Adrenal gland (tissue), 19 donors: ENCODE measurements at places on chromosomes 2 and 18. TPM values are rescaled to one million over a fixed set of nuclear protein-coding genes. Genes with fewer than 3 reads are reported as not detected.

Gene NCKAP5
- 1.0 TPM for total RNA-seq

Gene DLX1
- total RNA-seq, result not detected

Gene SPDYA
- total RNA-seq, result not detected

Gene UCN
- 3.9 TPM for total RNA-seq

Gene NMUR1
- total RNA-seq, result 1.5 TPM

Gene GREB1
- 7.6 TPM for total RNA-seq

Gene GNLY
- total RNA-seq, result not detected

Gene POTEI
- total RNA-seq, result not detected

Gene SH3RF3
- 9.8 TPM for total RNA-seq

Gene DSG4
- not detected for total RNA-seq

- no peak for DNase-seq
- H3K36me3 ChIP-seq, result no peaks in the 10 kb centered on the region
- H3K27ac ChIP-seq, result no peak overlapping the region
- H3K4me3 ChIP-seq, result no peak overlapping the region
- H3K4me1 ChIP-seq, result no peaks in the 10 kb centered on the region
Observed at GRCh38 chr2:199830531-199830930, 20.5 kb downstream of the FTCDNL1 start.

- DNase-seq, result no peak
- no peaks in the 10 kb centered on the region for H3K27me3 ChIP-seq
Observed at GRCh38 chr2:32498306-32498705, 129.5 kb upstream of the TTC27 start.

- H3K36me3 ChIP-seq, result no peaks in the 10 kb centered on the region
- H3K4me1 ChIP-seq, result peaks cover 36% of the 10 kb centered on the region
- no peak overlapping the region for H3K4me3 ChIP-seq
Observed at GRCh38 chr2:169361706-169362117, 622 bp downstream of the LRP2 start.

DNA sequence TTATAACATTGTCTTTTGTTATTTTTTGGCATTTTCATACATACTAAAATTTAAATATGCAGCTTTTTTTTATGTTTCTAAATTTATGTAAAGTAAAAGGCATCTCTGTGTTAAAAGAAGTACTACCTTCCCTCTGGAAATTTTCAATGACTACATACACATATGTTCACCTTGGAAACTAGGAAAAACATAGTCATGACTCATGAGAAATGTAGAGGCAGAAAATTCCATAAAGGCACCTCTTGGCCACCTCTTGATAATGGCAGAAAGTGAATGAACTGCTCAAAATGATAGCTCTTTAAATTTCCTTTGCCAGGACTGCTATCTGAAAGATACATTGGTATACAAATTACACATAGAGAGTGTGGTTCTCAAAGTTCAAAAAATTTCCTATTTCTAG is 889.1 kb upstream of the ZEB2 start:
- DNase-seq, result no peak
- H3K27me3 ChIP-seq, result no peaks in the 10 kb centered on the region
- H3K4me1 ChIP-seq, result no peaks in the 10 kb centered on the region
- H3K36me3 ChIP-seq, result no peaks in the 10 kb centered on the region

DNA sequence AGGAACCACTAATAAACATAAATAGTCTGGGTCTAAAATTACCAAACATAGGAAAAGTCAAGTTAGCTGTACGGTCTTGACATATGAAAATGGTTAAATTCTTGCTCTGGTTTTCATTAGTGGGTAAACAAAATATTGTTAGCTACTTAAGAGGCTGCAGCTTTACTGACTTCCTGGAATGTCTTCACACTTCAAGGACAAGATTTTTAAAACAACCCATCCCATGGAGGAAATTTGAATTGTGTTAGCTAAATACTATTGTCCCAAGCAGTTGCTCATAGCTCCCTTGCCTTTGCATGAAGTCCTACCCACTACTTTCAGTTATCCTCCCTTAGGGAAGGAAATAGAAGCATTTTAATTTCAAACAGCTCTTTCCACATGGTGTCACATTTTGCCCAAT is 128.5 kb downstream of the EPHA4 start:
- DNase-seq, result no peak
- H3K4me1 ChIP-seq, result no peaks in the 10 kb centered on the region
- H3K4me3 ChIP-seq, result no peak overlapping the region
- no peak overlapping the region for H3K27ac ChIP-seq
- H3K36me3 ChIP-seq, result no peaks in the 10 kb centered on the region
- H3K27me3 ChIP-seq, result no peaks in the 10 kb centered on the region

- no peaks in the 10 kb centered on the region for H3K27me3 ChIP-seq
- no peaks in the 10 kb centered on the region for H3K36me3 ChIP-seq
- H3K27ac ChIP-seq, result no peak overlapping the region
- H3K4me1 ChIP-seq, result no peaks in the 10 kb centered on the region
- no peak for DNase-seq
Observed at GRCh38 chr18:57243624-57244179, 96.8 kb downstream of the BOD1L2 start.

DNA sequence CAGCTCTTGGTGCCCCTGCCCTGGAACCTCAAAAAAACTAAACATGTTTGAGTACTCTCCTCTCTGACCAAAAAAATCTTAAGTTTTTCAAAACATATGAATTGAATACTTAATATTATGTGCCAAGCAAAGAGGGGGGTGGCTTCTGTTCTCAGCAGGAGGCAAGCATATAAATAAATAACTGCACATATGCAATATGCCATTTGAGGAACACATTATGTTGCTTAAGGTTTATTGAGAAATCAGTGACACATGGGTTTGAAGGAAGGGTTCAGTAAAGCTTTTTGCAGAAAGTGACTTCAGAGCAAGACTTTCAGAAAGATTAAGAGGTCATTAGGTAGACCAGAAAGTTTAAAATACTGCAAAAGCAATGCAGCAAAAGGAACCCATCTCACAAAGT is 429.2 kb downstream of the TDRD15 start:
- H3K4me1 ChIP-seq, result no peaks in the 10 kb centered on the region
- H3K4me3 ChIP-seq, result no peak overlapping the region
- no peaks in the 10 kb centered on the region for H3K36me3 ChIP-seq
- no peak overlapping the region for H3K27ac ChIP-seq
- DNase-seq, result no peak

DNA sequence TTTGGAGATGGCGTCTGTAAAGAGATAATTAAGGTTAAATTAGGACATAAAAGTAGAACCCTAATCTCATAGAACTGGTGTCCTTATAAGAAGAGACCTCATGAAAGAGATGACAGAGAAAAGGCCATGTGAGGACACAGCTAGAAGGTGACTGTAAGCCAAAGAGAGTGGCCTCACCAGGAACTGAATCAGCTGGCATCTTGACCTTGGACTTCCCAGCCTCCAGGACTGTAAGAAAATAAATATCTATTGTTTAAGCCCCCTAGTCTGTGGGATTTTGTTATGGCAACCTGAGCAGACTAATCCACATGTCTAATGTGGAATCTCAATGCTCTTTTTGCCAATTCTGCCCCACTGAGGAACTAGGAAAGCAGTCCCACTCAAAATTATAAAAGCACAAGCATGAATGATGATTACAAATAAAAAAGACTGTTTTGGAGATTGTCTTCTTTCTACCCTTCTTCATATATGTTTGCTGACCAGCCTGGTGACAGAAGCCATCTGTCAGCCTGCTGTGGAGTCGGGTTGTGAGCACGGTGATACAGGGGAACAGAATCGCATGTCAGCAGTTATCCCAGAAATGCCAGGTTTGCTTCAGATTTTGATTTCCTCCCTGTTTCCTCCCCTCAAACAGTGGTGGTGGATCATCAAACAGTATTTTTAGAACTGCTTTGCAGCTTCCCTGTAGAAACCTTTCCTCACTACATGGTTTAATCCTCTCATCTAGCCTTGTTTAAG is 54.2 kb downstream of the INPP4A start:
- DNase-seq, result no peak
- peaks cover 19% of the 10 kb centered on the region for H3K4me1 ChIP-seq
- H3K27me3 ChIP-seq, result no peaks in the 10 kb centered on the region
- no peak overlapping the region for H3K27ac ChIP-seq

GRCh38 chr18:77052983-77053309 is 79.6 kb downstream of the MBP start:
- H3K27ac ChIP-seq, result no peak overlapping the region
- no peaks in the 10 kb centered on the region for H3K27me3 ChIP-seq
- no peaks in the 10 kb centered on the region for H3K36me3 ChIP-seq
- H3K4me3 ChIP-seq, result no peak overlapping the region
- DNase-seq, result no peak
- H3K4me1 ChIP-seq, result peaks cover 4% of the 10 kb centered on the region

- H3K36me3 ChIP-seq, result no peaks in the 10 kb centered on the region
- no peaks in the 10 kb centered on the region for H3K4me1 ChIP-seq
- no peak overlapping the region for H3K4me3 ChIP-seq
- no peak overlapping the region for H3K27ac ChIP-seq
Observed at GRCh38 chr2:15889442-15890123, 50.8 kb upstream of the MYCN start.

GRCh38 chr2:3847397-3848052 is 144.2 kb downstream of the DCDC2C start:
- H3K27ac ChIP-seq, result no peak overlapping the region
- DNase-seq, result no peak
- no peaks in the 10 kb centered on the region for H3K36me3 ChIP-seq
- no peaks in the 10 kb centered on the region for H3K4me1 ChIP-seq
- no peak overlapping the region for H3K4me3 ChIP-seq
